Sciatic nerve (tissue), 2 donors: ENCODE measurements at places on chromosomes 6 and 20. TPM values are rescaled to one million over a fixed set of nuclear protein-coding genes. Genes with fewer than 3 reads are reported as not detected.

DNA sequence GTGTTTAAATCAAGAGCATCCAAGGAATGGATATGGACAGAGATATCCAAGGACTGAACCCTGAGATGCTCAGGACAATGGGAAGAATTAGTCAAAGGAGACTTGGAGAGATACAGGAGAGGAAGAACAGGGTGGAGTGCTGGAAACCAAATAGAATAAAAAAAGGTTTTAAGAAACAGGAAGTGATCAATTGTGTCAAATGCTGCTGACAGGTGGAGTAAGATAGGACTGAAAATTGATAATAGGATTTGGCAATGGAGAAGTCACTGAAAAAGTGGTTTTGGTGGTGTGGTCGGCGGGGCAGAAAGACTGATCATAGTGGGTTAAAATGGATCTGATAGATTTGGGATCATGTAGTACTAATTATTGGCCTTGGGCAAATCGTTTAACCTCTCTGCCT, 37.9 kb upstream of the PNRC1 start:
- DNase-seq, result no peak

DNA sequence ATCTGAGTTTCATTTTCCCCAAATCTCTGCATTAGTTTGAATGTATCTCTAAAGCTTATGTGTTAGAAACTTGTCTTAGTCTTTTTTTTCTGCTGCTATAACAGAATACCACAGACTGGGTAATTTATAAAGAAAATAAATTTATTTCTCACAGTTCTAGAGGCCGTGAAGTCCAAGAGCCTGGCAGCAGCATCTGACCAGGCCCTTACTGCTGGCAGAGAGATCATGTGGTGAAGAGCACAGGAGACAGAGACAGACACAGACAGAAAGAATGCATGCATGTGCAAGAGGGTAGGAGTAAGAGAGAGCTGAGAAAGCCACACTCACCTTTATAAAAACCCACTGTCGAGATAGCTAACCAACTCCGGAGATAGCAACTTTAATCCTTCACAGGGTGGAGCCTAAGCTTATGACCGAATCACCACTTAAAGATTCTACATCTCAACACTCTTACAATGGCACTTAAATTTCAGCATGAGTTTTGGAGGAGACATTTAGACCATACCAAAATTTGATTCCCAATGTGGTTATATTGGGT, 412.7 kb upstream of the SOX4 start:
- DNase-seq, result no peak

- DNase-seq, result no peak
These were observed 54.9 kb downstream of the RSPO3 start for GRCh38 chr6:127173156-127173940.

NFKBIE gene
- total RNA-seq, result 9.1 TPM

DNA sequence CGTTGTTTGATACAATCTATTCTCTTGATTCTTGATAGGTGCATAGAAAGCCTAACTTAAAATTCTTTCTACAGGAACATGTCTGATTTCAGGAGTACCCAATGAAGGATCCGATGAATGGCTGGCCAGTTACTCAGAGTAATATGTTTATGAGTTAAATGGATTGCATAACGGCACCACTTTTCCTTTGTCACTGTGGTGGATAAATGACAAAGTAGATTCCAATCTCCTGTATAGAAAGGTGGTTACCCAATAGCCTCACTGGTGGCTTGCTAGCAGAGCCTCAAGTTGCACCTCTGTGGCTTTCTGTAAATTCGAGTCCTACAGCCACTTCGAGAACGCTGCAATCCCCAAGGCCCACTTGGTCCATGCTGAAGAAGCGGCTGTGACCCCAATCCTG, 28.4 kb downstream of the LHFPL5 start:
- no peak for DNase-seq

GRCh38 chr20:3661060-3661813, 2.0 kb downstream of the GFRA4 start:
- DNase-seq, result peak; percentile 43

DNA sequence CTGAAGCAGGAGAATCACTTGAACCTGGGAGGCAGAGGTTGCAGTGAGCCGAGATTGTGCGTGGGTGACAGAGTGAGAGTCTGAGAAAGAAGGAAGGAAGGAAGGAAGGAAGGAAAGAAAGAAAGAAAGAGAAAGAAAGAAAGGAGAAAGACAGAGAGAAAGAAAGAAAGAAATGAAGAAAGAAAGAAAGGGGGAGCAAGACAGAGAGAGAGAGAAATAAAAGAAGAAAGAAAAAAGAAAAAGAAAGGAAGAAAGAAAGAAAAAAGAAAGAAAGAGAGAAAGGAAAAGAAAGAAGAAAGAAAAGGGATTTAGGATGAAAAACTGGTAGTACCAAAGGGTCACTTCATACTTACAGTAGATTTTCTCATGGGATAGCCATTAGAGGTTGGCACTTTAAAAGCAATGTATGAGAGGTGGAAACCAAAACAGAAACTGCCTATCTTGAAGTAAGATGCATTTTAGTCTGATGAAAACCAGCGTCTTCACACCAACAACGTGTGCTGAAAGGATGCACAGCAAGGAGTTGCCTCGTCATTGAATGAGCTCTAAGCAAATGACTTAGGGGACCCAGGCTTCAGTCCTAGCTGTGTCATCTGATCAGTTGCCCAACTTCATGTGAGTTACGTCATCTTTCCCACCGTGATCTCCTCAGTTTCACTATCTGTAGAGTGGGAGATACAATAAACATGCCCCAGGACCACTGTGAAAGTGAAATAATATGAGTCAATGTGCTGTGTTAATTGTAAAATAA, 133.9 kb upstream of the NEDD9 start:
- DNase-seq, result no peak

TFEB gene
- 35.5 TPM for total RNA-seq

GRCh38 chr6:33390767-33391277, 801 bp upstream of the KIFC1 start:
- DNase-seq, result no peak

- no peak for DNase-seq
These were observed 235.1 kb downstream of the CLIC5 start for GRCh38 chr6:45780523-45780922.

- DNase-seq, result no peak
These were observed 48.8 kb downstream of the DST start for GRCh38 chr6:56593801-56594318.

LIME1 gene
- 8.1 TPM for total RNA-seq

DNA sequence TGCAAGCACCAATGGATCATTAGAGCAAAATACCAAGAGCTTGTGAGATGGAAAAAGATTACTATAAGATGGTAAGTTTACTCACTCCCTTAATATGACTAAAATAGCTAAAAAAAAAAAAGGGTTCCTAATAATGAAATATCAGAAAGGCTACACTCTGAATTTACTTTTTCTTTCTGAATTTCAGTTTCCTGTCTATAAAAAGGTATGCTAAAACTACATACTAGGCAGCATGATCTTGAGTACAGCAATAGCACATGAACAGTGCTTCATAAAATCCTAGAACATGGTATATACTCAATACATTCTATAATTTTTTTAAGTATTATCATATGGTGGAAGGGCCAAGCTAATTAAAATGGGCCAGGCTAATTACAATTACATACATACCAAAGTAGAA, 24.0 kb upstream of the FAM135A start:
- no peak for DNase-seq

PRDM1 gene
- total RNA-seq, result 15.9 TPM

- DNase-seq, result no peak
These were observed 476 bp downstream of the MEA1 start for GRCh38 chr6:43013097-43013842.
